Umbilical cord (tissue), 2 donors: ENCODE measurements at places on chromosomes 3 and 15.

GRCh38 chr3:186700267-186700666 is 16.9 kb upstream of the KNG1 start:
- DNase-seq, result no peak

GRCh38 chr3:123126653-123127052 is 59.8 kb downstream of the PDIA5 start:
- DNase-seq, result no peak

GRCh38 chr3:177905173-177906125 is 630.8 kb upstream of the KCNMB2 start:
- DNase-seq, result peak; percentile 67

DNA sequence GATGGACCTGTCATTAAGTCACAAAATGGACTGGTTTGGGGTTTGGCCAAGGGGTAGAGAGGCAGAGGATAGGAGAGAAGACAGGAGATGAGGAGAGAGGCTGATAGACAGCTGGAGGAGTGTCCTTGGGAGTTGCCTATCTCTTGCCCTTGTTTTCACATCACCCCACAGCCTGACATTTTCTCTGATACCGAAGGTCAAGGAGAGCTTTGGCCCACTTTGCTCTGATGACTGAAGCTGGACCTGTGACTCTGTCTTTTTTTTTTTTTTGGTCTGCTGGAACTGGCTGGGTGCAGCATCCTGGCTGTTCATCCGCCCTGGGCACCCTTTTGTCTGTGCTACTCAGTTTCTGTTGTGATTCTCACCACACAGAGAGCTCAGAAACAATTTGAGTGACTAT is 5.1 kb downstream of the GPD1L start:
- no peak for DNase-seq

- DNase-seq, result no peak
Measured at GRCh38 chr15:73357999-73358665, 10.6 kb downstream of the HCN4 start.

- no peak for DNase-seq
Measured at GRCh38 chr3:57673156-57673555, 19.7 kb downstream of the DENND6A start.

- no peak for DNase-seq
Measured at GRCh38 chr3:103371411-103371810, 936.6 kb downstream of the ZPLD1 start.

DNA sequence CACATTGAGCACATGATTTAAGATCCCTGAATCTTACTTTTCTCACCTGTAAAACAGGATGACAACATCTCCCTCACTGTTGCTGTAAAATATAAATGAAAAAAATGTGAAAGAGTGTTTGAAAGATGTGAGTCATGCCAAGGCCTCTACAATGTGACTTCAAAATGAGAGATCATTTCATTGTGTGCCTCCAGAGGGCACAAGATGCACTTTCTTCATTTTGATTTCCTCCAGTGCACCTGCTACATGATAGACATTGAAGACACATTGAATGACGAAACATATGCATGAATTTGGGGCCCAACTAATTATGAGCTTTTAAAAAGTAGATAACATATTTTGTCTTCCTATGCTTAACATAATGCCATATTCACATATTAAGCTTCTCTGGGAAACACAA is 170.3 kb downstream of the MOBP start:
- DNase-seq, result no peak

DNA sequence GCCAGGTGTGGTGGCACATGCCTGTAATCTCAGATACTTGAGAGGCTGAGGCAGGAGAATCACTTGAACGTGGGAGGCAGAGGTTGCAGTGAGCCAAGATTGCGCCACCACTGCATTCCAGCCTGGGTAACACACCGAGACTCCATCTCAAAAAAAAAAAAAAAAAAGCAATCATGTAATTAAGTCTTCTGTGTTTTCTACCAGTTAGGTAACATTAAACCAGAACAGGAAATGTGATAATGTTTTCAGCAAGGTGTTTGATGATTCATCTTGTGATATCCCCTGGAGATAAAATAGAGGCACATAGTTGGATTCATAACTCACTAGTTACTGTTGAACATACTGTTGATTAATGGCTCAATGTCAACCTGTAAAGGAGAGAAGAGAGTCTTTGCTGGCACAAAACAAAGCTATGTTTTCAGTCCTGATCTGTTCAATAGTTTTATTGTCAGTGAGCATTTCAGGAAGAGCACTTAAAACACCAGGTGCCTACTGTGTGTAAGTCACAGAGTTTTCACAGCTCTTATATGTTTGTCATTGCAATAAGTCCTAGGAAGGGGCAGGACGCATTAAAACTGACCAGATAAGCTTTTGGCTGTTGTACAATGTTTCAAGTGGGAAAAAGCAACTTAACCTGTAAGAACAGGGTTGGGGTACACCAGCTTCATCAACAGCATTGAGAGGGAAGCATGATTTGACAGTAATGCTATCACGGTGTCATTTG is 19.5 kb downstream of the DNAJB11 start:
- peak; percentile 11 for DNase-seq

DNA sequence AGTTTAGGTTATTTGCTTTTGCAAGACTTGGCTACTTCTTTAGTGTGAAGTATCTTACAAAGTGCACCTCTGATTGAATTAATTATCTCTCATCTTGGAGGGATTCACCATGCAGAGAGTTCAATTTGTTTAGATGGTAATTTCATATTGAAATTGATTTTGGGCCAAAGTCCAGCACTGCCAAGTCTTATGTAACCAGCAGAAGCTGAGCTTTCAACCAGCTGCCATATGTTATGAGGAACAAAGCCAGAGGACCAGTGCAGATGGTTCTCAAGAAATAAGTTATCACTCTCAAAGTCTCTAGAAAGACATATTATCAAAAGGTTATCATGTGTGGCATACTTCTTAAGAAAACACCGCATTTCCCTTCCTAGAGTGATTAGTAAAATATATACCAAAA is 29.0 kb downstream of the ABHD6 start:
- no peak for DNase-seq

GRCh38 chr15:100031665-100032357 is 298.6 kb upstream of the LYSMD4 start:
- no peak for DNase-seq

DNA sequence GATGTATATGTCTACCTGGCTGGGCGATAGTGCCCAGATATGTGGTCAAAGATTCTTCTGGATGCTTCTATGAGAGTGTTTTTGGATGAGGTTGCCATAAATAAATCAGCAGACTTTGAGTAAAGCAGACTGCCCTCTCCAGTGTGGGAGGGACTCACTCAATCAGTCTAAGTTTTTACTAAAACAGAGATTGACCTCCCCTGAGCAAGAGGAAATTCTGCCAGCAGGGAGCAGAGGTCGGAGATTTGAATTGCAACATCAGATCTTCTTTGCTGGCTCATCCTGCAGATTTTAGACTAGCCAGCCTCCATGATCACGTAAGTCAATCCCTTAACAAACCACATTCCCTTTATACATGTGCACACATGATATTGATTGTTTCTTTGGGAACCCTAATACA is 300.9 kb downstream of the MCTP2 start:
- peak; percentile 14 for DNase-seq

DNA sequence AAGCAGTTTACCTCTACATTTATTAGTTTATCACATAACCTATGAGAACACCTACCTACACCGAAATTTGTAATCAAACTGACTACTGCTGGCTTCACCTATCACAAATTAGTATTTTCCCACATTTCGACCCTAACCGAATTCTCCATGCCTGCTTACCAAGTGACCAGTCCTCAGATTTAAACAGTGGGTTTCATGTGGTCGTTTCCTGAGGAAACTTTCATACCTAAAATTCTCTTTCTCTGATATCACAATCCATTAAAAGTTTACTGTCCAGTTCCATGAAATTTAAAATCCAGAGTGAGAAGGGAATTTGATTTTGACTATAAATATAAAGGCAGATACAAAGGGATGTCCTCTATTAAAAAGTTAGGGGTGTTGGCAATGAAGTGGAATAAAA is 1.9 kb downstream of the PLOD2 start:
- DNase-seq, result no peak

DNA sequence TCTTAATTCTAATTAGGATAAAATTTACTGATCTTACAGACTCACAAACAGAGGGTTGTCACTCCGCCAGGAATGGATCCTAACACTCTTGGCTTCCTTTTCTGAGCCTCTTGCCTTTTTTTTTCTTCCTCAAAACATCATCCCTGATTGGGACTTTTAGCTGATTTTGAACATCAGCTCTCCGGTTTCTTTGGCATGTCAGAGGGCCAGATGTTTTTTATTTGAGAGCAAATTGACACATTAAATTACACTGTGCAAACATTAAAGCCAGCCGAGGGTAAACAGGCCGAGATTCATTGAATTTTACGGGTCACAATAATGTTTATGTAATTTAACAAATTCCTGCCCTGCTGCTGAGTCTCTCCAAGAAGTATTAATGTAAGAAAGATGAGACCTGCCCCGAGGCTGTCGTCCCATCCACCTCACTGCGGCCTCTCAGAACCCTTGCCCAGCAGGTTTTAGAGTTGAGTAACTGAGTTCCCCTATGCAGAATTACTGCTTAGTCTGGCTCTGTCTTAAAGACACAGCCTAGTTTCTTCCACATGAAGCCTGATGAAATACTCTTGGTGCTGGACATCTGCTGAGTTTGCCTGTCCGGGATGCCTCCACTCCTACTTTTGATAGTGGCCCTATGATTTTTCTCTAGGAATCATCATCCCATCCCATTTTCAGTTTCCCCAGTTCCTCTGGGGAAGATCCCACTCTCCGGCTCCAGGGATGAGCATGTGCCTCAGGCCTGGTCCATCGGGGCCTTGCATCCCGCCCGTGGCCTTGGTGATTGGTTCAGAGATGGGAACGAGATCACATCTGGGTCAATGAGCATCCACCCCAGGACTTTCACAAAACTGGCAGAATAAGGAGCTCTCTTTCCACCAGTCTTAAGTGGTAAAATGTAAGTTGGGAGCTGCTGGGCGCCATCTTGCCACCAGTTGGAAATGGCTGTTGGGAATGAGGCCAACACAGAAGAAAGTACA is 226.6 kb upstream of the TLE3 start:
- DNase-seq, result peak; percentile 90

DNA sequence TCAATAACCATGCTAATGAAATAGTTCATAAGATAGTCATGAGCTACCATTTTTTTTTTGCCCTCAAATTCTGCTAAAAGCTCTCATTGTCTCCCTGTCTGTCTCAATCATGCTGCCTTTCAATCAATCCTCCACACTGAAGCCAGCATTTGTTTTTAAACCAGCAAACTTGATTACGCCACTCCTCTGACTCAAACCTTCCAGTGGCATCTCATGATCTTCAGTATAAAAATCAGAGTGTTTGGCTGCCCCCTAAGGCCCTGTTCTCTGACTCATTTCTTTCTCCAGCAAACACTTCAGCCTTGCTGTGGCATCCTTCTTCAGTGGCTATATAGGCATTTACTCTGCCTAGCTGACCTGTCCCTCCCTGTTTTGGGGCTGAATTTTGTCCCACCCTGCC is 36.0 kb upstream of the EOMES start:
- peak; percentile 43 for DNase-seq

DNA sequence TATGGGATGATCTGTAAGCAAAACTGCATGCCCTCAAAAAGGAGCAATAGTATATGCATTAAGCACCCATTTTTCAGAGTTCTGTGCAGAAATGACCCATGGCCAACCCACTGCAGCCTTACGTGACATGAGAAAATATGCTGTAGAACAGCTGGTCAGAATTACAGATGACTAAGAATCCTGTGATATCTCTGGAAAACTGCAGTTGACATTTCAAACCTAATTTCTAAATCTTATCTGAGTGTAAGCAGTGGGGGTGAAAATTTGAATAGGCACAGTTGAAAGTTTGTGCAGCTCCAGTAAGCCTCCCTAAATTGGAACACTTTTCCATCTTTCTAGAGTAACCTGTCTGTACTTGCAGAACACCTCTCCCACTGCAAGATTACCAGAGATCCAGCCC is 28.7 kb upstream of the COL6A6 start:
- DNase-seq, result peak; percentile 61

GRCh38 chr3:105837143-105837740 is 31.6 kb downstream of the CBLB start:
- DNase-seq, result no peak

DNA sequence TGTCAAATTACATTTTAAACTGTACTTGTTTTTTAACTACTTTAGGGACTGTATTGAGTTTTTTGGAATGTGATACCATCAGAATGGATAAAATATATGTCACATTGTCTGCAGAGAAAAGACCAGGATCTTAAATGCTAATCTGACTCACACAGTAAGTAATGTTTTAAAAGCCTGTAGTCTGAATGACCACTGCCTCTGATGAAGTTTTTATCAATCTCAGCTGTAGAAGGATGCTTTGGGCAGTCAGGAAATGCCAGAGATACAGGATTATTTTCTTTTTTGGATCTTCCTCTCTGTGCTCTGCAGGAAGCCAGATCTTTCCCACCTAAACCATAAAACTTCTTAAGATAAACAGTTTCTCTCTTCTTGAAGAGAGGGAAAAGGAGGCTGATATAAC is 73.1 kb upstream of the PRTG start:
- DNase-seq, result peak; percentile 67

GRCh38 chr15:42108806-42109205 is 14.4 kb upstream of the PLA2G4D start:
- no peak for DNase-seq

DNA sequence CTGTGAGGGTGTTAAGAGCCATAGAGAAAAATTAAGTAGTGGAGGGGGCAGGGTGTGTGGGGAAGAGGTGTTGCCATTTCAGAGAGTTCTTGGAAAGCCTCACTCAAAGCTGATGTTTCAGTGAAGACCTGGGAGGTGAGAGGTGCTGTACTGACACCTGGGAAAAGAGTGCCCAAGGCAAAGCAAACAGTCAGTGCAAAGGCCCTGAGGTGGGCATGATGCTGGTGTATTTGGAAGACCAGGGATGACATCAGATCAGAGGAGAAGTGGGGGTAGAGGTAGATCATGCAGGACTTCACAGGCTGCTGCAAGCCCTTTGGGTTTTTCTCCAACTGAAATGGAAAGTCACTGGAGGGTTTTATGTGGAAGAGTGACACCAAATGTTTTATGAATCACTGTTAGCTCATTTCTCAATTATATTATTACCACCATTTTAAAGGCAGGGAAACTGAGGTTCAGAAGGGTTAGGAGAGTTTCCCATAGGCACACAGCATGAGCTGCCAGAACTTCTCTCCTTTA is 42.8 kb upstream of the SMAD3 start:
- DNase-seq, result no peak

GRCh38 chr3:101284757-101285156 is 35.6 kb downstream of the IMPG2 start:
- no peak for DNase-seq

DNA sequence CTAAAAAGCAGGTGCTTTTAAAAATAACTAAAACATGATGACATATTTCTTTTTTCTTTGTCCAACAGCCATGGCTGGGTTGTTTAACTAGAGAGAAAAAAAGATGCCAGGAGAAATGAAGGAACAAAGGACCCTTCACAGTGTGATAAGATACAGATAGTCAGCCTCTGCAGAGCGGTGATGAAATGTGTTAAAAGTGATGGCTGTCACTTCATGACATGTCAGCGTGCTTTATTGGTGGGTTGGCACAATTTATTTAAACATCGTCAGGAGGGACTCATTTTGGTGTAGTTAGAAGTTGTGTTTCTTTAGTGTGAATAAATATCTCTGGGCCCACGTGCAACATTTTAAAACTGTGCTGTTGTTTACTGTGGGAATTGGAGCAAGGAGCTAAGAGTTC is 887.4 kb upstream of the CFAP20DC start:
- no peak for DNase-seq
